ENCODE measurements at places on chromosomes 12 and 14.

DNA sequence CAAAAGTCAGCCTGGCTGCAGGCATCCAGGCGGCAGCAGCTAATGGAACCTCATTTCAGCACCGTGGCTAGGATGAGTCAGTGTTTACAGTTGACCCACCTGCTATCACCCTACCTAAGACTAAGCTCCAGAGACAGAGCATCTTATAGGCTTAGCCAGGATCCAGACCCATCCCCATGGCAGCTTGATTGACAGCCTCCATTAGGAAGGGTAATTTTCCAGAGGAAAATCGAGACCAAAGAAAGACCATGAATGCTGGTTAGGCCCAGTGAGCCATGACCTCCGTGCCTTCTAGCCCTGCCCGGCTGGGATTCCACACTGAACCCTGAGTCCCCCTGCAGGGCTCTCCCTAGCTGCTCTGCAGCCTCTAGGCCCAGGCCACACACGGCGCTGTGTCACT lies 38.7 kb downstream of the TUNAR start:
- DNase-seq: no peak

DNA sequence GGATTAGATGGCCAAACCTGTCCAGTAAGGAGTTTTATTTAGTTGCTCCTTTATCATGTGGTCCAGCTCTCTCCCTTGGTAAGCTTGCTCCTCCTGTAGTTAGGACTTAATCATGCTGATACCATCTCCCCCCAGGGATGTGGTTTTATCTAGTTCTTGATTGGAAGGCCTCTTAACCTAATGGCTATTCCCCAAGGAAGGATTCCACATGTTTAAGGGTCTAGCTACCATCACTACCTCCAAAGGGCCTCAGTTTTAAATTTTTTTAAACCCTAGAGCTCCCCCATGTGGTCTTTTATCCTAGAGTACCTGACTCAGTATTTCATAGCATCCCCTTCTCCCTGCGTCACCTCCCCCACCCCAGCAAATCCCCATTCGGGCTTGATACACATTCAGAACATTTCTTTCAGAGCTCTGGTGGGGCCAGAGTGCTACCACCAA lies 22.5 kb downstream of the MAP3K12 start:
- DNase-seq: no peak

DNA sequence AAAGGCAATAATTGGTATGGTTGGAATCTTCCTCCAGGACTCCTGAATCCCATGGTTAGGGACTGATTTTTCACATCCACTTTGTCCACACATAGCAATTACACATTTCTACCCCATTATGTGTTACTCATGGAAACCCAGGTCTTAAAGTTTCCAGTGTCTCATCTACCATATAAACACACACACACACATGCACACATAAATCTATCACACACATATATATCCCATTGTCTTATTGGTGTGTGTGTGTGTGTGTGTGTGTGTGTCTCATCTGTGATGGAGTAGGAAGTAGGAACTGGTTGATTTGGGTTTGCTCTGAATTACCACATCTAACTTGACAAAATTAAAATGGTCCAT lies 525.4 kb downstream of the FUT8 start:
- DNase-seq: no peak

GRCh38 chr14:77113644-77114043 lies 15.6 kb downstream of the CIPC start:
- no peak for DNase-seq

GRCh38 chr12:89126712-89127111 lies 225.6 kb downstream of the DUSP6 start:
- no peak for DNase-seq

- no peak for DNase-seq
Observed at GRCh38 chr12:98513379-98514322, 1.7 kb upstream of the TMPO start.

DNA sequence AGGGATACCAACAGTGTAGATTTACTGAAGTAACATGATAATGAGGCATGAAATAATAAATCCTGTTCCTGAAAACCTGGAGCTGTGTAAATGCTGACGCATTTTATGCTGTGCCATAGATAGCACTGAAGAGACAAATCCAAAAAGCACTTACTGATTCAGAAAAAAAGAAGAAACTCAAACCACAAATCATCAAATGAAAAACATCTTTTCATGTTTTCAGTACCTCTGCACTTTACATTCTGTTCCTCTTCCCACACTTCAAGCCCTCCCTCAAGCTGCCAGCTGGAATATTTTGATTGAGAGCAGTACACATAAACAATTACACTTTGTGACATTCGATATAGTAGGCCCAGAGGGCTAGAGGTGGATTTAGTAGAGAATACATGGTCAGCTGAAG lies 362.3 kb downstream of the NAV3 start:
- DNase-seq: no peak

All from activated CD4-positive, CD25-positive, alpha-beta regulatory T cell treated with anti-CD3 and anti-CD28 coated beads, Interleukin-2, amount 50 U/mL, for 16 hours (primary cell).